ENCODE measurements at places on chromosomes 3 and 15. TPM values are rescaled to one million over a fixed set of nuclear protein-coding genes. Genes with fewer than 3 reads are reported as not detected.

TRH gene
- total RNA-seq = not detected

RHCG gene
- not detected for total RNA-seq

ACOX2 gene
- 26.5 TPM for total RNA-seq

PLA2G4F gene
- not detected for total RNA-seq

GPR27 gene
- total RNA-seq = not detected

SERINC4 gene
- not detected for total RNA-seq

THBS1 gene
- total RNA-seq = 2,470 TPM

CDHR4 gene
- total RNA-seq = not detected

SPATA12 gene
- total RNA-seq = 0.15 TPM

NGLY1 gene
- total RNA-seq = 28.6 TPM

CTXN2 gene
- total RNA-seq = not detected

TMEM40 gene
- not detected for total RNA-seq

DPP8 gene
- total RNA-seq = 46.5 TPM

CASR gene
- not detected for total RNA-seq

SLC24A5 gene
- total RNA-seq = not detected

UPK1B gene
- total RNA-seq = not detected

COL6A5 gene
- total RNA-seq = not detected

LSAMP gene
- total RNA-seq = 12.2 TPM

CLDN16 gene
- not detected for total RNA-seq

ACTRT3 gene
- 4.8 TPM for total RNA-seq

DZIP1L gene
- total RNA-seq = 34.2 TPM

KIF7 gene
- total RNA-seq = 19.7 TPM

TXNRD3 gene
- total RNA-seq = 10.3 TPM

TLR9 gene
- under 0.01 TPM for total RNA-seq

ARL14 gene
- not detected for total RNA-seq

TNFSF10 gene
- total RNA-seq = 9.7 TPM

Data from smooth muscle cell of trachea (primary cell).